Activated CD4-positive, alpha-beta memory T cell treated with anti-CD3 and anti-CD28 coated beads for 36 hours (primary cell): ENCODE measurements at places on chromosomes 1 and 21. TPM values are rescaled to one million over a fixed set of nuclear protein-coding genes. Genes with fewer than 3 reads are reported as not detected.
A peak's percentile ranks its signal among the peaks of the same experiment; 100 is the strongest.

DNA sequence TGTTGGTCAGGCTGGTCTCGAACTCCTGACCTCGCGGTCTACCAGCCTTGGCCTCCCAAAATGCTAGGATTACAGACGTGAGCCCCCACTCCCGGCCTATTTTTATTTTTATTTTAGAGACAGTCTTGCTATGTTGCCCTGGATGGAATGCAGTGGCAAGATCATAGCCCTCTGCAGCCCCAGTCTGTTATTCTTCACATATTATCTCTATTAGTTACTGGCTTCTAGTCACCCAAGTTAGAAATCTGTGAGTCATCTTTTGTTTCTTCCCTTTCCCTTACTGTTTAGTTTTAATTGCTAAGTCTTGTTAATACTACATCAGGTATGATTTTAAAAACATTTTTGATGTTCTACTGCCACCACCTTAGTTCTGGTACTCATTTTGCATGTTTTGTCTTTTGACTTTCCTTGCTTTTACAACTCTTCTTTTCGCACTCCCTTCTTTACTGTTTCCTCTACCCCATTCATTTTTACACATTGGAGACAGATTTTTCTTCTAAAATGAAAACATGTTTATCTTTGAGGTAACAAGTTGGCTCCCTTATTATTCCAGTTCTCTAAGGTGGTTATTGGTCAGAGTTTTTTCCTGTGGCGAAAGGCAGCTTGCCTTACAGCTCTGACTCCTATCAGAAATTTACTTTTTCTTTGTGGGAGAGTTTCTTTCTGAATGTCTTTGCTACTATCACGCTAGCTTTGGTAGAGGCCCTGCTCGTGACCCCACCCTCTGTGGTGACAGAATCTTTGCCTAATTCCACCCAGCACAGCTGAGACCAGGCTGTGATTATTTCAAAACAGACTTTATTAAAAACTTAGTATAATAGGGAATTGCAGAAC, 19.5 kb downstream of the ZMYM4 start:
- H3K27ac ChIP-seq, result no peak overlapping the region
- peaks cover 27% of the 10 kb centered on the region for H3K4me1 ChIP-seq
- no peak overlapping the region for H3K4me3 ChIP-seq
- no peak for DNase-seq
- H3K36me3 ChIP-seq, result peaks cover 11% of the 10 kb centered on the region
- no peaks in the 10 kb centered on the region for H3K27me3 ChIP-seq

DNA sequence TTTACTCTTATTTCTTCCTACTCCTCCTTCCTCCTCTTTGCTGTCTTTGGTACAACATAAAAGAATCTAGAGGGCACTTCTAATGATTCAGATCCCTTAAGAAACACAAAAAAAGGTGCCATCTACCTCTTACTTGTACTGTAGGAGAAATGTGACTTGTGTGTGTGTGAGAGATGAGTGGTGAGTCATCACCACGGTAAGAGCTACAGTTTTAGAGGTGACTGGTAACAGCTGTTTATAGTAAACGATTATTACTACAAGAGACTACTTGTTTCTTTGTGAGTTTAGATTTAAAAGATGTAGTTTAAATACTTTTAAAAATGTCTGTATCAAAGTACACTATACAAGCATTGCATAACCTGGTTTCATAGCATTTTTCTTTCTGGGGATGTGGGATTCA, 40.4 kb downstream of the SLC35D1 start:
- no peak overlapping the region for H3K4me3 ChIP-seq
- H3K27ac ChIP-seq, result no peak overlapping the region
- H3K36me3 ChIP-seq, result peaks cover 38% of the 10 kb centered on the region
- H3K4me1 ChIP-seq, result peaks cover 7% of the 10 kb centered on the region
- no peaks in the 10 kb centered on the region for H3K27me3 ChIP-seq

- H3K36me3 ChIP-seq, result peaks cover 2% of the 10 kb centered on the region
- no peak overlapping the region for H3K27ac ChIP-seq
- H3K27me3 ChIP-seq, result peaks cover 3% of the 10 kb centered on the region
- H3K4me3 ChIP-seq, result peak overlapping the region; percentile 18
- peaks cover 14% of the 10 kb centered on the region for H3K4me1 ChIP-seq
These were observed 15.2 kb downstream of the PLA2G2F start for GRCh38 chr1:20154301-20154831.

GRCh38 chr21:34927992-34928391, 121.1 kb downstream of the RUNX1 start:
- H3K27ac ChIP-seq, result no peak overlapping the region
- peaks cover 73% of the 10 kb centered on the region for H3K4me1 ChIP-seq
- no peak for DNase-seq
- peaks cover 13% of the 10 kb centered on the region for H3K36me3 ChIP-seq
- H3K27me3 ChIP-seq, result no peaks in the 10 kb centered on the region

GRCh38 chr1:42957880-42958487, 684 bp downstream of the SLC2A1 start:
- H3K4me3 ChIP-seq, result peak overlapping the region; percentile 94
- H3K27me3 ChIP-seq, result no peaks in the 10 kb centered on the region
- peak overlapping the region; percentile 96 for H3K27ac ChIP-seq
- DNase-seq, result peak; percentile 81
- H3K4me1 ChIP-seq, result peaks cover 51% of the 10 kb centered on the region
- peaks cover 35% of the 10 kb centered on the region for H3K36me3 ChIP-seq

The LCE2A gene
- not detected for total RNA-seq

DNA sequence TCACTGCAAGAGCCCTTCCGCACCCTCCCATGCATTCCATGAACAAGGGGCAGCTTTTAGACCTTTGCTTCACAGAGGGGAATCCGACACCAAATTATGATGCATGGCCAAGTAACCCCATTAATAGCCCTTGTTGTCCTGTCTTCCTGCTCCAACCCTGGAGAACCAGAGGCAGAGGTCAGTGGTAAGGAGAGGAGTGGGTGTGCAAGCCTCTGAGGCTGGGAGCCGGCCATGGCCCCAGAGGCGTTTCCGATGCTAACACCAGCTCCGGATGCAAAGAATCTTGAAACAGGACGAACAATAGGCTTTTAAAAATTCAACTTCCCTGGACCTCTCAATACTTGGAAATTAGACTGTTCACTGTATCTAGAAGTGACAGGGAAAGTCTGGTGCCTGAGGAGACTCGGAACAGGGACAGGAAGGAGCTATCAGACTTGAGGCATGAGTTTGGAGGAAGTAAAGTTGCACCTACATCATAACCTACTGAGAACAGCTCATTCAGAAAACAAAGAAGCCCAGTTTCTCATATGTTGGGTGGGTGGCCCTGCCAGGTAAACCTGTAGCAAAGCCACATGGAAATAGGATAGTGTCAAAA, 101.2 kb upstream of the ERG start:
- no peaks in the 10 kb centered on the region for H3K36me3 ChIP-seq
- no peaks in the 10 kb centered on the region for H3K4me1 ChIP-seq
- no peak overlapping the region for H3K27ac ChIP-seq
- peaks cover 5% of the 10 kb centered on the region for H3K27me3 ChIP-seq
- H3K4me3 ChIP-seq, result no peak overlapping the region

DNA sequence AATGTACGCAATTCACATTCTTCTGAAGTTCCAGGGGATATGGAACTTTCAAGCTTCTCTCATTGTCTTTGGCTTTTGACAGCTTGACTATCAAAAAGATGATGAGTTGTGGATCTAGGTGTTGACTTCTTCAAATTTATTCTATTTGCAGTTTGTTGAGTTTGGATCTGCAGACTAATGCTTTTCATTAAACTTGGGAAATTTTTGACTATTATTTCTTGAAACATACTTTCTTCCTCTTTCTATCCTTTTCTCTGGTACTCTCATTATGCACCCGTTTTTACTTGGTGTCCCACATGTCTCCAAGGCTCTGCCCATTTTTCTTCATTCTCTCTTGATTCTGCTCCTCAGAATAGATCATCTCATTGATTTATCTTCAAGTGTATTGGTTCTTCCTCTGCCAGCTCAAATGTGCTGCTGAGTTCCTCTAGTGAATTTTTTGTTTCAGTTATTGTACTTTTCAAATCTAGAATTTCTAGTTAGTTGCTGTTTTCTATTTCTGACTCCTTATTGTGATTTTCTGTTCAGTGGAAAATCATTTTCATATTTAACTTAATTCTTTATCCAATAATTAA, 49.4 kb downstream of the CYP2J2 start:
- H3K36me3 ChIP-seq, result peaks cover 23% of the 10 kb centered on the region
- no peak overlapping the region for H3K27ac ChIP-seq
- H3K4me3 ChIP-seq, result no peak overlapping the region
- DNase-seq, result no peak
- no peaks in the 10 kb centered on the region for H3K27me3 ChIP-seq

DNA sequence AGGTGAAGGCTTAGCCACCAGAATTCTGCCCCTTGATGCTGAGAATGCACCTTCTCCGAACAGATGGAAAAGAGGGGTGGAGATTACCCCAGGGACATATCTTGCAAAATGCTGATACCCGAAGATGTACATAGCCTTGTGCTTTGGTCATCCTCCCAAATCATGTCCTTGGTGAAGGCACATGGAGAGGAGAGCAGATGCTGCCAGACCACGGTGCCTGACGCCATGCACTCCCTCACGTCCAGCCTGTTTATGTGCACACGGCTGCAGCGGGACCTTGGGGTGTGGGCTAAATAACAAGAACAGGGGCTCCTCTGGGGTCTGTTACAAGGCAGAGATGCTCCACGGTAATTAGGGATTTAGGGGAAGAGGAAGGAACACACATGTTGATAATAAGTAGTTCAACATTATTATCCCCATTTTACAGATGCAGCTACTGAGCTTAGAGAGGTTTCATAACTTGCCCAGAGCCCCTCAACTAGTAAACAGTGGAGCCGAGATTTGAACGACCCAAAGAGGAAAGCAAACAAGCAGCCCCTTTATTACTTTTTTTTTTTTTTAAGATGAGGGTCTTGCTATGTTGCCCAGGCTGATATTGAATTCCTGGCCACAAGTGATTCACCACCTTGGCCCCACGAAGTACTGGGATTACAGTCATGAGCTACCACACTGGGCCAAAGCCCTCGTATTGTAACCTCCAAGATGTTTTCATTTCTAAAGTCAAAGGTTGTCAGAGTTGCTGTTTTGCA, 12.9 kb downstream of the EPHX1 start:
- no peaks in the 10 kb centered on the region for H3K4me1 ChIP-seq
- H3K36me3 ChIP-seq, result no peaks in the 10 kb centered on the region
- no peak overlapping the region for H3K4me3 ChIP-seq
- no peak overlapping the region for H3K27ac ChIP-seq
- no peak for DNase-seq

DNA sequence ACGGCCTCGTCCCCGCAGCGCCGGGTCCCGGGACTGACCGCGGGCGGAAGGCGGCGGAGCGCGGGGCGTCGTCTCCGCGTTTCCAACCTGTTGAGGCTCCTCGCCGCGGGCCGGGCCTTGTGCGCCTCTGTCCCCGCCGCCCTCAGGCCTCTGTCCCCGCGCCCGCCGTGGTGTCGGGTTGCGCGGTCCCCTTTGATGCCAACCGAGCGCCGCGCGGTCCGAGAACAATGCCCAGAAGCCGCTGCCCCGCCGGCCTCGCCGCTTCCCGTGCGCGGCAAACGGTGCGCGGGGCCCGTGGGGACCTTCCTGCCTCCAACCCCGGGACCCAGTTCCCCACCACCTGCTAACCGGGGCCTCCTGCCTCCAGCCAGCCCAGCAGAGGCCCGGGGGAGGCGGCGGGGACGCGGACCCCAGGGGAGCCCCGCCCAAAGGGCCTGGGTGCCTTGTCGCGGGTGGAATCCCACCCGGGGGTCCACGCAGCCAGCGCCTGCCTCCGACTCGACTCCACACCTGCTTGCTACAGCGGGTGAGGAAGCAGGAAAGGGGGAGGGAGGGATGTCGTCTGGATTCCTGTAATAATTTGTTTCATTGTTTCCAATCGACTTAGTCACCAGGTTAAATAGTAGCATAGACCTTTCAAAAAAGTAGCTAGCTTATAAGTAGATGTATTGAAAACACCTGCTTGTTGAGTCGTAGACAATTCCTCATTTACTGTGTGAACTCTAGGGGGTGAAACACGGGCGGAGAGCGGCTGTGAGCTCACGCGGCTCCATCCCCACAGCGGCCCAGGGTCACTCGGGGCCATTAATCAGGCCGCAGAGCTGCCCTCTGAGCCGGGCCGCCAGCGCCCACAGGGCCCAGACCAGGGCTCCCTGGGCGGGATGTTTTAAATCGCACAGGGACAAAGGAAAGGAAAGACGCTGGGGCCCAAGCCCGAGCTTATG, 1.1 kb downstream of the COL18A1 start:
- no peak overlapping the region for H3K27ac ChIP-seq
- peaks cover 6% of the 10 kb centered on the region for H3K4me1 ChIP-seq
- peaks cover 3% of the 10 kb centered on the region for H3K36me3 ChIP-seq
- no peak overlapping the region for H3K4me3 ChIP-seq
- H3K27me3 ChIP-seq, result peaks cover 59% of the 10 kb centered on the region

DNA sequence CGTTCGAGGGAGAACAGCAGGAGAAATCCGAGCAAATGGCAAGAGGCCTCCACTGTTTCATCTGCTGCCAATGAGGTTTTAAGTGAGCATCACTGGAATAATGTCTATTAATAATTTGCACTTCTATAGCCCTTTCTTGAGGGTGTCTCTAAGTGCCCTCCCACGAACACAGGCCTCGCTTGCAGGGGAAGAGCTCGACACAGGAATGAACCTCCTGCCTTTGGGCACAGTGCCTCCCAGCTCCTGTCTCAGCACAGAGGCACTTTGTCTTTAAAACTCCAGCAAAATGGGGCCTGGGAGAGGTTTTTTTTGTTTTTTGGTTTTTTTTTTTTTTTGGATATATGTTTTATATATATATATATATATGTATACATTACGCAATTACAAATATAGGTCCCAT, 56.6 kb downstream of the OLIG1 start:
- peaks cover 3% of the 10 kb centered on the region for H3K4me1 ChIP-seq
- H3K36me3 ChIP-seq, result no peaks in the 10 kb centered on the region
- no peak overlapping the region for H3K27ac ChIP-seq
- H3K27me3 ChIP-seq, result peaks cover 14% of the 10 kb centered on the region
- H3K4me3 ChIP-seq, result no peak overlapping the region
- DNase-seq, result no peak

DNA sequence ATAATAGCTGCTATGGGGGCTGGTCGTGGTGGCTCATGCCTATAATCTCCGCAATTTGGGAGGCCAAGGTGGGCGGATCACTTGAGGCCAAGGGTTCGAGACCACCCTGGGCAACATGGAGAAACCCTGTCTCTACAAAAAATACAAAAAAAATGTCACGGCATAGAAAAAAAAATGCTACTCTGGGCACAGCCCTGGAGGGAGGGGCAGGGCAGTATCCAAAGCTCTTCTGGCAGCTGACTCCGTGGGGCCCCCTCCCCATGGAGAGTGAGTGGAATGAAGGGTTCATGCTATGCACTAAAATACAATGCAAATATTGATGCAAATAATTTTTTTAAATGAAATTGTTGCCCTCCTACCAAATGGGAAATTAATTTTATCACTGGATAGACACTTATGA, 78.7 kb downstream of the DESI2 start:
- H3K4me1 ChIP-seq, result peaks cover 12% of the 10 kb centered on the region
- H3K27me3 ChIP-seq, result peaks cover 23% of the 10 kb centered on the region
- no peak for DNase-seq
- H3K4me3 ChIP-seq, result peak overlapping the region; percentile 5
